ENCODE measurements at places on chromosomes 3 and 15.

DNA sequence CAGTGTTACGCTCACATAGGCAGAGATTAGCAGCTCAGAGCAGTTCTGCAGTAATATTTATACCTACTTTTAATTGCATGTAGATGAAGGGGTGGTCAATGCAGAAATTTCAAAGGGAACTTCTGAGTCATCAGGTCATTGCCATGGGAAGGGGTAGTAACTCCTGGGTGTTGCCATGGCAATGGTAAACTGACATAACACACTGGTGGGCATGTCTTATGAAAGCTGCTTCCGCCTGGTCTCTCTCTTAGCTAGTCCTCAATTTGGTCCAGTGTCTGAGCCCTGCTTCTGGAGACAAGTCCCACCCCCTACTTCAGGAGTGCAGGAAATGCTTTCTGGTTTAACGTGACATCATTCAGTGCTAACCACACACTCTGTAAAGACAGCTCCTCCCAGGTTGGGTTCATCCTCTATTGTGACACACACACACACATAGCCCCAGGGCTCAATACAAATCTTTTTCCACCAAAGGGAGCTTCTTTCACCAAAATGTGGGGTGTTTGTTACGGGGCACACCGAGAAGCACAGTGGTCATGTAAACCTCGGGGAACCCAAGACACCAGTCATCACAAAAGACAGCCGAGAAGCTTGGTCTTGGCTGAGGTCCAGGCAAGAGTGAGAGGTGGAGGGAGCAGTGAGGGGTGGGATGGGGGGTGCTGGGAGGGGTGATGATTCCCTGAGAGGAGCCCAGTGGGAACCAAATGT, 74.5 kb downstream of the TLE3 start:
- peak; percentile 33 for DNase-seq

- no peak for DNase-seq
These were observed 29.3 kb downstream of the SLC4A7 start for GRCh38 chr3:27454914-27455313.

GRCh38 chr3:16252988-16253387, 11.8 kb downstream of the DPH3 start:
- no peak for DNase-seq

- DNase-seq = no peak
These were observed 201.4 kb upstream of the CBLB start for GRCh38 chr3:106070187-106070586.

DNA sequence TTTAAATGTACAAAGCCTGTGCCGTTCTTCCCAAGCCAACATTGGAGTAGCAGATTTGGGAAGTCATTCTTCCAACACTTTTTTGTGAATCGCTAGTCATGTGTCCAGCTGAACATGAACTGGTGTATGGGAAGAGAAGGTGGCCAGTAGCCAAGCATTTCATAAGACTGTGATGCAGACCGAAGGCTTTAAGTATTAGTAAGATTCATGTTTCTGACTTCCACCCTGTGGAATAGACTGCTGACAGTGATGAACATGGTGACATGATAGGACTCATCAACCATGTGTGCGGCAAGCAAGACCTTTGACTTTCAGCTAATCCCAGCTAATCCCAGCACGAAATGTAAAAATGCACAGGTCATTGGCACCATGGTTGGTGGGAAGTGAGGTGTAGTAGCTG, 48.3 kb upstream of the THSD4 start:
- no peak for DNase-seq

- no peak for DNase-seq
These were observed 19.0 kb upstream of the SLC25A36 start for GRCh38 chr3:140922634-140923033.

- DNase-seq = no peak
These were observed 160.1 kb upstream of the BHLHE40 start for GRCh38 chr3:4818986-4819693.

DNA sequence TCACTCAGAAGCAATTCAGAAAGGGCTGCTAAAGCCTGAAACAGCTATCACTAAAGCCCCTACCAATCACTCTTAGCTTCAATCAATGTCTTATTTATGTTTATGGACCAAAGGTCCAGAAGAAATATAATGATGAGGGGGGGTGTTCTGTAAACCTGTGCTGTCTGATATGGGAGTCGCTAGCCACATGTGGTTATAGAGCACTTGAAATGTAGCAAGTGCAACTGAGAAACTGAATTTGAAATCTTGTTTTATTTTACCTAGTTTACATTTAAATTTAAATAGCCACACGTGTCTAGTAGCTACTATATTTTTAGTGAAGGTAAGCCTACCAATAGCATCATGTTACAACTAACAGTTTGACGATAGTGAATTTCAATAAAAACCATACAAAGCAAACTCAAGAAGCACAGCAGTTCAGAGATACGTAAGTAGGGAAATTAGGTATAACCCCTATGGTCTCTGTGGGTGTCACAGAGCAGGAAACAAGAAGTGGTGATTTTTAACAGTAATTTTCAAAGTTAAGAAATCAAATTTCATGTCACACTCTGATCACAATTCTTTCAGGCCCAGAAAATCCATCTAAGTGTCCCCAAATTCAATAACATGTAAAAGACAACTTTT, 3.6 kb downstream of the POU1F1 start:
- DNase-seq = no peak

DNA sequence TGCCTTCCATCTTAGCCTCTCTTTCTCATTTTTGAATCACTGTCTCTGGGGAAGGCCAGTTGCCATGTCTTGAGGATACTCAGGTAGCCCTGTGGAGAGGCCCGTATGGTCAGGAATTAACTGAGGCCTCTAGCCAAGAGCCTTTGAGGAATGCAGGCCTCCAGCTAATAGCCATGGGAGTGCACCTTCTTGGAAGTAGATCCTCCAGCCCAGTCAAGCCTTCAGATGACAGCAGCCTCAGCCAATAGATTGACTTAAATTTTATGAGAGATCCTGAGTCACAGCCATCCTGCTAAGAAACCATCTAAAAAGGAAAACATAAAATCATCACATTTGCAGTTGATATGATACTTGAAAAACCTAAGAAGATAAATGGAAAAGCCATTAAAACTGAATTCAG, 112.5 kb upstream of the BNIP2 start:
- DNase-seq = no peak

DNA sequence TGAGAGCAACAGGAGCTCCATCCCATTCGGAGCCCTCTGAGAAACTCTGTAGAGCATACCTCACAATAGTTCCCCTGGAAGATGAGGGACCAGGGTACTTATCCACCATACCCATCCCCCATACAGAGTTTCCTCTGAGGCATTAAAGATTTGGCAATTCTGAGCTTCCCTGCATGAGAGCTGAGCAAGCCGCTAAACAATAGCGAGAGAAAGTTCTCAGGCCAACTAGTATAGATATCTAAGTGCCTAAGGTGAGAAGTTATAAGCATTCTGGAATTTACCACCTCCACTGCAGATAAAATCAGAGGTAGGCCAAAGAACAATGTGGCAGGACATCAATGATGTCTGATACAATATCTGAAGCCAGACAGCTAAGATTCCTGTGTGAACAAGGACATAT, 129.1 kb upstream of the MBNL1 start:
- no peak for DNase-seq

GRCh38 chr3:141275511-141275910, 43.9 kb downstream of the PXYLP1 start:
- DNase-seq = no peak

- no peak for DNase-seq
These were observed 72.5 kb downstream of the OSBPL10 start for GRCh38 chr3:31908391-31909097.

DNA sequence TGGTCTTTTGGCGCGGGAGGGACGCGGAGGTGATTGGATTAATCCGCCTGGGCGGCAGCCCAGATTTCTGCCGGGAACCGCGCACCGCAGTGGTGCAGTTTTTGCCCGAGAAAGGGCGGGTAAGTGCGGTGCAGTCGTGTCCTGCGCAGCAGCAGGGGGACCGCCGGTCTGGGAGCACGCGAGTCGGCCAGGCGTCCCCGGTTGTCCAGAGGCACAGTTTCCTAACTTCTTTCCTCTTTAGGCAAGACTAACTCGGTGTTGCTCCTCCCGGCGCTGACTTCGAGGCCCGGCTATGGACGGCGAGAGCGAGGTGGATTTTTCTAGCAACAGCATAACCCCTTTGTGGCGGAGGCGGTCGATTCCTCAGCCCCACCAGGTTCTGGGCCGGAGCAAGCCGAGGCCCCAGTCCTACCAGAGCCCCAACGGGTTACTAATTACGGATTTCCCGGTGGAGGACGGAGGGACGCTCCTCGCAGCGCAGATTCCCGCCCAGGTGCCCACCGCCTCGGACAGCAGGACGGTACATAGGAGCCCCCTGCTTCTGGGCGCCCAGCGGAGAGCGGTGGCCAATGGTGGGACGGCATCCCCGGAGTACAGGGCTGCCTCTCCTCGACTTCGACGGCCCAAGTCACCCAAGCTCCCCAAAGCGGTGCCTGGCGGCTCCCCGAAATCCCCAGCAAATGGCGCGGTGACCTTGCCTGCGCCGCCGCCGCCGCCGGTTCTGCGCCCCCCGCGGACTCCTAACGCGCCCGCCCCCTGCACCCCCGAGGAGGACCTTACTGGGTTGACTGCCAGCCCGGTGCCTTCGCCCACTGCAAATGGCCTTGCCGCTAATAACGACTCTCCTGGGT, 736 bp downstream of the ARHGEF26 start:
- DNase-seq = peak; percentile 49

DNA sequence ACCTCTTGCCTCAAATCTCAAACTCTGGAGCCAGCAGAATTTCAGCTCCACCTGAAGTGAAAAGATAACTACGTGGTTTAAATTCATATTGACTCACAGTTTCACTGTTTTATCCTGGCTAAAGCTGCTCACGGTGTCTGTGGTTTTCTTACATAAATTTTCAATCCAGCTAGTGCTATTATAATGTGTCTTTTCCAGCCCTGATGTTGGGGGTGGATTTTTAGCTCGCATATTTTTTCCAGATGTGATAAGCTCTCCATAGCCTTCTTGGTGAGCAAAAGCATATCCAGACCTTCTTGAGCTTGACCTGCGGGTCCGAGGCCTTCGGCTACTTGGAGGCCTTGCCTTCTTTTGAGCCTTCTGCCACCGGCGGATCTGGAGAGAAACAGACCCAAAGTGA, 239.3 kb downstream of the DTWD1 start:
- no peak for DNase-seq

- DNase-seq = no peak
These were observed 37.9 kb upstream of the MECOM start for GRCh38 chr3:169701457-169701856.

GRCh38 chr3:61897848-61898247, 336.5 kb downstream of the PTPRG start:
- DNase-seq = no peak

- DNase-seq = no peak
These were observed 215.0 kb downstream of the DPH6 start for GRCh38 chr15:35330916-35331315.

DNA sequence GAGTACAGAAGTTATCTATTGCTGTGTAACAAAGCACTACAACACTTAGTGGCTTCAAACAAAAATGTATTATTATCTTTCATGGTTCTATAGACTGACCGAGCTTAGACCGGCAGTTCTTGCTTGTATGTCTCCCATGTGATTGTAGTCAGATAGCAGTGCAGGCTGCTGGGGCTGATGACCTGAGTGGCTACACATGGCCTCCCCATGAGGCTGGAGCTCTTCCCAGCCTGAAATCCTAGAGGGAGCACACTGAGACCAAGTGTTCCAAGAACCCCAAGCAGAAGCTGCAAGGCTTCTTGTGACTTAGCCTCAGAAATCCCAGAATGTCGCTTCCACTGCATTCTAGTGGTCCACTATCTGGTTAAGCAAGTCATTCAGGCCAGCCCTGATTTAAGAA, 141.2 kb upstream of the TLE3 start:
- no peak for DNase-seq

GRCh38 chr3:194337965-194338753, 13.0 kb downstream of the CPN2 start:
- DNase-seq = no peak

DNA sequence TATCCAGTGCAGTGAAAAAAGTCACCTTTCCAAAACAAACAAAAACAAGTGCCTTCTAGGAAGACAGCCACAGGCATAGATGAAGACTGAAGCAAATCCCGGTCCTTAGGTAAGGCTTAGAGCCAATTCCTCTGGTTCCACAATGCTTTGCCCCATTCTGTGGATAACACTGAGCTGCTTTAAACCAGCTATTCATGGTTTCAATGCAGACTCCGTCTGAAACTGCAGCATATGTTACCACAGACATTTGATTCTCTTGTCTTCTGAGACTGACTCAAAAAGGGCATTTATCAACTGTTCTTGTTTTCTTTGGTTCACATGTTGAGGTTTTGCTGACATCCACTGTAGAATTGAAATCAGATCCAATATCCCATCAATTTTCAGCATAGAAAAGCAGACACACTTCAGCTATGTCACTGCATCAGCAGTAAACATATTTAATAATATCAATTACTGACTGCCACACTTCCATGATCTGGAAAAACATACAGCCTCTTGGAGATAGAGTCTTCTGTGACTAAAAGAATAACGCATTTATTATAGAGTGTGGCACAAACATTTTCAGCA, 659.3 kb downstream of the ROBO2 start:
- DNase-seq = no peak

- DNase-seq = no peak
These were observed 59.7 kb upstream of the GK5 start for GRCh38 chr3:142285083-142285517.

DNA sequence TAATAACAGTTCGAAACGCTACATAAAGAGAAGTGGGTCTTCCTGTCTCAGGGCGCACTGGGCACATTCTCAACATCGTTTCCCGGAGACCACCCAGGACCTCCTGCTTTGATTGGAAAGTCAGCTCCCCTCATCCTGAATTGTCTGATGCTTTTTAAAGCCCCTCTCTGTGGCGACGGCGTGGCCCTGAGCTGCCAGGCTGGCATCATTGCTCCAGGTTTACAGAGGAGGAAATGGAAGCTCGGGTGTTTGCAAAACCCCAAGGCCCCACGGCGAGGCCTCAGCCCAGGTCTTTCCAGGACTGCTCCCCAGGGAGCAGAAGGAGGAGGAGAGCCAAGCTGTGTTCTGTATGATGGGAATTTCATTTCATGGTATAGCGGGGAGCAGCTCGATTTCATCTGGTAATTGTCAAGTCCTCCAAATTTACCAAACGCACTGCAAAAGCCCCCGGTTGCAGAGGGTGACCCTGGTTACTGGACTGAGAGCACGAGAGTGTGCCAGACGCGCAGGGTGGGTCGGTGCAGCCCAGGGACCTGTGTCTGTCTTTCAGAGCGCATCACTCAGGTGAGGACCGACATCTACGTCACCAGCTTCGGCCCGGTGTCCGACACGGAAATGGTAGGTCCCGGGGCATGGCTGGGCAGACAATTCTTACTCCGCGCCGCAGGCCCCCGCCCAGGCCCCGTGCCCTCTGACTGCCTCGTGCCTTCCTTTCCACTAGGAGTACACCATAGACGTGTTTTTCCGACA, 15.9 kb downstream of the GABRA5 start:
- no peak for DNase-seq

Data from right forelimb (tissue), 1 donor.